ENCODE measurements at places on chromosomes 13 and 19.

GRCh38 chr19:4500841-4501591 is 17.3 kb downstream of the PLIN4 start:
- no peak for DNase-seq

GRCh38 chr19:41325947-41326706 is 16.2 kb downstream of the CCDC97 start:
- DNase-seq: no peak

DNA sequence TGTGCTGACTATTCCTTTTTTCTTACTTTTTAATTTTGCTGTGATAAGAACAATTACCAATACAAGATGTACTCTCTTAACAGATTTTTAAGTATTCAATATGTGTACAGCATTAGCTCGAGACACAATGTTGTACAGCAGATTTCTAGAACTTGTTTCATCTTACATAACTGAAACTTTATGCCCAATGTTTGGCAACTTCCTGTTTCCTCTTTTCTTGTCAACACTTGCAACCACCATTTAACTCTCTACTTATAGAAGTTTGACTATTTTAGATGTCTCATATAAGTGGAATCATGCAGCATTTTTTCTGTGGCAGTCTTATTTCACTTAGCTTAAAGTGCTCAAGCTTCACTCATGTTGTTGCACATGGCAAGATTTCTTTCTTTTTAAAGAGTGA is 1426.8 kb downstream of the SLITRK5 start:
- no peak for DNase-seq

GRCh38 chr13:100594255-100594654 is 5.7 kb upstream of the GGACT start:
- no peak for DNase-seq

- DNase-seq: no peak
These were observed 298.8 kb downstream of the SHISA2 start for GRCh38 chr13:25752957-25753551.

- no peak for DNase-seq
These were observed at the start of gene TEKTIP1 for GRCh38 chr19:3538965-3539755. TSS of gene TEKTIP1 (plus strand) at chr19:3539174. CDS start at chr19:3539178, 4 bp downstream.

GRCh38 chr13:113747291-113747833 is 11.7 kb upstream of the TMEM255B start:
- no peak for DNase-seq

DNA sequence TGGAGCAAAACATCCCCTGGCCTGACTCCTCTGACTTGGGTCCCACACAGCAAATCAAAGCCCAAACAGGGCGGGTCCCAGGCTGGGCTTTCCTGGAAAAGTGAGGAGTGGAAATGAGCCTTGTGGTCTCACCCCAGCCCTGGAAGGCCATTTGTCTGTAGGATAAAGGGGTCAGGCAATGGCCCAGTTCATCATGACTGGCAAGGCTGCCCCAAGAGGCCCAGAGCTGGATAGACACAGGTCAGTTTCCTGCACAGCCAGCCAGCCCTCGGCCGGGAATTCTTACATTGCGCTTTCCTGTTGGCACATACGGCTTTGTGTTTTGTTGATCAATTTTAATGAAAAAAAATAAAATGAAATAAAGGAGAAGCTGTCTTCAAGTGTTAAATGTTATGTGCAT is 174.3 kb downstream of the TSHZ3 start:
- no peak for DNase-seq

DNA sequence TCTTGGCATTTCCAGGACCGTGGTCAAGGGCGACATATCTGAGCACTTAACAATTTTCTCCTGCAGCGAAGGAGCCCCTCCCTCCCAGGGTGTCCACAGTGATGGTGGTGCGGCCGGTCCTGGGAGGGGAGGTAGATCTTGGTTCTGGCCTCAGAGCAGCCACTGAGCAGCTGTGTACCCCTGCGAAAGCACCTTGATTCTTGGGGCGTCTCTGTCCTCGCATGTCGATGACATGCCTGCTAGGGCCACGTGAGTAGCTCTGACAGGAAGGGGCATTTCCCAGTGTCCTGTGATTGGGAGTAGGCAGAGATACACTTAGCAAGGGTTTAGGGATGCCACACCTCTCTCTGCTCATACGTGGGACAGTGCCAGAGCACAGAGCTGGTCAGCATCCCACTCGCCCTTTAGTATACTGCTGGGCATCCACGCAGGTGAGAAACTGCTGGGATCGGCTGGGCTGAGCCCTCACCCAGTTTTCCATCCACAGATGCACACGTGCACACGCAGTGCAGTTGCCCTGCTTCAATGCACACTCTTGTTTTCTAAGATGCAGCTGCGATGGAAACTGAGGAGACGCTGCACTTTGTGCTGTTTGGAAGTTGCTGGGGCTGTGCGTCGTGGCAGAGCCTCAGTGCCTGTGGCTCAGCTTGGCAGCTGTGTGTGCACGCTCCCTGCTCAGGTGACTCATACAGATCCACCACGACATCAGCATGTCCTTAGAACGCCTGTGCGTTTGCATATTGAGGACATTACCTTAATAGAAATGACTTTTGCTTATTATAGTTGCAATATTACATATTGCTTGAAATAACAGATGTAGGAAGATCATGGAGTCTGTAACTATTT is 66.8 kb downstream of the TEX29 start:
- DNase-seq: no peak

- no peak for DNase-seq
These were observed 7.6 kb downstream of the CTU1 start for GRCh38 chr19:51100601-51101000.

GRCh38 chr13:29679396-29680053 is 84.0 kb upstream of the SLC7A1 start:
- DNase-seq: no peak

DNA sequence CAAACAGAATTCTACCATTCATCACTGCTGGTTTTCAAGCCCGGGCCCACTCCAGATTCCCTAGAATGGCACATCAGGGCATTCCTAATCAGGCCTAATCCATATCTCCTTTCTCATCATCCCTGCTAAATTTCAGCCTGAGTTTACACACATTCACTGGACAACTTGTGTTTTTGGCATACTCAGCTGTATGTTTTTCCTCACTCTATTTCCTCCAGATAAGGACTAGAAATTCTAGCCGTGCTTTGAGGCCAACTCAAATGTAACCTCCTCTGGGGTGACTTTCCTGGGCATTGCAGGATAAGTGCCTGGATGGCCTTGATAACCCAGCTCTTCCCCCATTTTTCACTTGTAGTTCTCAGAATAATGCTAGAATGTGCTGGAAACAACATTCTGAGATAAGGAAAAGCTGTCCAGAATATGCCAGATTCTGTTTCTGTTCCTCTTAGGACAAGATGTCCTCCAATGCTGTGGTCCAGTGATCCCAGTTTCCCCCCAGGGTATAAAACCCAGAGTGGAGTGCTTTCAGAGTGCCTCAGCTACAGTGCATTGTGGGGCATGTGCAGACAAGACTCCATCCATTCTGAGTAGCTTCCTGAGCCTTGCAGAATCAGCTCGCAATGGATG is 66.9 kb upstream of the CLDN10 start:
- DNase-seq: no peak

Data from D341Med (cell line).